Posterior vena cava (tissue), 2 donors: ENCODE measurements at places on chromosomes 3 and 15. TPM values are rescaled to one million over a fixed set of nuclear protein-coding genes. Genes with fewer than 3 reads are reported as not detected.

- DNase-seq = no peak
These were observed 9.2 kb upstream of the SLC6A1 start for GRCh38 chr3:10983219-10983916.

DNA sequence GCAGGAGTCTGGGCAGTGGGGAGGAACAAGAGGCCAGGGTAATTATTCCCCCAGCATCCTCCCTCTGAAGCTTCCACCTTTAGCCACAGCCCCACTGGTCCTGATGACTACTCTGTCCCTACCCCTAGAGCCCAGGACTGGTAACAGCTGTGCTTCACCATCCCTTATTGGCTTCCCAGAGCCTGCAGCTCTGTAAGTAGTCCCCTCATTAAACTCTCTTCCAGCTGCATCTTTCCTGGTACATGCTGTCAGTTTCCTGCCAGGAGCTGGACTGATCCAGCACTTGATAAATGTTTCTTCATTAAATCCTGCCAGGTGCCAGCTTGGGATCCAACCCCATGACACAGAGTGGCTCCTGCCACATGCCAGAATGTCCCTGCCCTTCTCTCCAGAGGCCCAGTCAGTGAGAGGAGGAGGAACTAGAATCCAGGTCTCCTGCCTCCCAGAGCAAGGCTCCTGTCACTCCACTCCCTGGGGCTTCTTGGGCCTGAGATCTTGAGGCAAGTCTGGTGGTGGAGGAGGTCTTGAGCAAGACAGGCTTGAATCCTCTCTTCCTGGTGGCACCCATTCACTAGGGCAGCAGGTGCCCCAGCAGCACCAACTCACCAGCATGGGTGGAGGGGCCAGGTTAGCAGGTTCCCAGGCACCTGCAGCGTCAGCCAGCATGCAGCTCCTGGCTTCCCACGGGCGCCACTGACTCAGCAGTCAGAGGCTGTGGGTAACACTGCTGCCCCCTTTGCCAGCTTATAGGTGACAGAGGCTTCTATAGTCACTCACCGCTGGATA is 27.6 kb downstream of the FBXW12 start:
- peak; percentile 72 for DNase-seq

ABHD6 gene
- total RNA-seq = 7.6 TPM

DNA sequence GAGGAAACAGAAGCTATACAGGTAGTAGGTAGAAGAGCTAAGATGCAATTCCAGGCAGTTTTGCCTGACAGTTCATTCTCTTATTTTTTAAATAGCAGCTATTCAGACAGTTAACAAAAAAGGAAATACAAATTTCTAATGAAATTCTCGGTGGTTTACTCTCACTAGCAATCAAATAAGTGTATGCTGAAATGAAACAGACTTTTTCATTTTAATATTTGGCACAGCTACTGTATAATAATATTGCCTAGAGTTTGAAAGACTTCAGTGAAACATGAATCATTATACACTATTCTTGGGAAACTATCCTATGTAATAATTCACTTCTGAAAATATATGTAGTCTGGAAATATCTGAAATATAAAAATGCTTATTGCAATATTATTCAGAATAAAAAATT is 463.2 kb upstream of the AGTR1 start:
- DNase-seq = no peak

DNA sequence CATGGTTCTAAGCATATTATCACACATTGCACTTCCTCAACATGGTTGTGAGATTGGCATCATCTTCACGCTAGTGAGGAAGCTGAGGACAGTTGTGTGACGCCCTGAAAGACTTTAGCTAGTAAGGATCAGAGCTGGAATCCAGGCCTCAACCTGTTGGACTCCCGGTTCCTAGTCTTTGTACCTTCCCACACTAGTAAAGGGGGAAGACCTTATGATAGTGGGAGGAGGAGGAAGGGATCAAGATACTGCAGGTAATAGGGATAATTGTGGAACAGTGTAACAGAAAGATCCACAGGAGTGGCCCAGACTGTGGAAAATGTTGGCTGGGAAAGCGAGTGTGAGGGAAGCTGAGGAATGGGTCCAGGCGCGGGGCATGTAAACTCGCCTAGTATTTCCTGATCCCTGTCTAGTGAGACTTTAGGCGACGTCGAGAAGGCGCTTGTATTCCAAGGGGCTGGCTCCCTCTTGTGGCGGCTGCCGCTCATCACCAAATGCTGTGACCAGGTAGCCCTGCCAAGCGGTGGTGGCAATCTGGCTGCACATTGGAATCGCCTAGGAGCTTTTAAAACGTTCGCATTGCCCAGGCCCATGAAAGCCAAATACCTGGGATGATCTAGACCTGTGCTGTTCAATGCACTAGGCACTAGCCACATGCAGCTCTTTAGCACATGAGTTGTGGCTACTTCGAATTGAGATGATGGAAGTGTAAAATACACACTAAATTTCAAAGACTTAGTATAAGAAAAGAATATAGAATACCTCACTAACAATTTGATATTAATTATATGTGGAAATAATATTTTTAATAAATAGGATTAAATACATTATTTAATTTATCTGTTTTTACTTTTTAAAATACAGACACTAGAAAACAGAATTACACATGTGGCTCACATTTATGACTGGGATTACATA is 38.8 kb upstream of the CLDN18 start:
- peak; percentile 91 for DNase-seq

GRCh38 chr3:96267577-96267976 is 546.8 kb upstream of the EPHA6 start:
- DNase-seq = no peak

GRCh38 chr15:36831904-36832287 is 252.5 kb downstream of the CDIN1 start:
- DNase-seq = no peak

GRCh38 chr3:38004415-38005075 is 14.0 kb downstream of the VILL start:
- DNase-seq = peak; percentile 90

GUCA1C gene
- not detected for total RNA-seq

GRCh38 chr3:40523781-40524180 is 979 bp upstream of the ZNF621 start:
- no peak for DNase-seq

- DNase-seq = no peak
These were observed 13.7 kb upstream of the COL8A1 start for GRCh38 chr3:99624496-99625236.

IQSEC1 gene
- total RNA-seq = 53.5 TPM

DNA sequence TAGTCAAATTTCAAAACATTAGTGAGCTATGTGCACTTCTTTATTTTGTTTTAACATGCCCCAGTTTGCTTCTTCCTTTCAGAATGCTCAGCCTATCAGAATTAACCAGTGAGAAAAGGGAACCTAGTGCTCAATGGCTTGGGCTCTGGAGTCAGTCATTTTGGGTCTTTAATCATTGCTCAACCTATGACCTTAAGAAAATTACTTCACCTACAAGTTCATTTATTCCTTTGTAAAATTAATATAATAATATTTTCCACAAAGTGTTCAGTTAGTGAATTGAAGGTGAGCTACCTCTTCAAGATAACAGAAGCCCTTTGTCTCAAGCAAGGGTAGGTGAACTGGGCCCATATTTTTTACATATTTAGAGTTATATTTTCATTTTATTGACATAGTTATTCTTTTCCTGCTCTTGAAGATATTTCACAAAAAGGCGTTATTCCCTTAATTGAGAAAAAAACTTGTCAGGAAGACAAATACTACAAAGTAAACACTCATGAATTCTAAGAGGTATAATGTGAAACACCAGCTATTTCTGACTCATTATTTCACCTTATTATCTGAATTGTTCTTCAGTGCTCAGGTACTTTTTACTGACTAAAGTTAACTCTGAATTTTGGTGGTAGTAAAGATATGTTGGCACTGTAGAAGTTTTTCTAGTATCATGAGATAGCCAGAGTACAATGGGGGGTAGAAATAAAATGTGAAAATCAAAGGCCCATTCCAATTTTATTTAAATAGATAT is 415.5 kb downstream of the NAALADL2 start:
- no peak for DNase-seq

GRCh38 chr3:32712506-32713055 is 27.6 kb downstream of the CNOT10 start:
- no peak for DNase-seq

DNA sequence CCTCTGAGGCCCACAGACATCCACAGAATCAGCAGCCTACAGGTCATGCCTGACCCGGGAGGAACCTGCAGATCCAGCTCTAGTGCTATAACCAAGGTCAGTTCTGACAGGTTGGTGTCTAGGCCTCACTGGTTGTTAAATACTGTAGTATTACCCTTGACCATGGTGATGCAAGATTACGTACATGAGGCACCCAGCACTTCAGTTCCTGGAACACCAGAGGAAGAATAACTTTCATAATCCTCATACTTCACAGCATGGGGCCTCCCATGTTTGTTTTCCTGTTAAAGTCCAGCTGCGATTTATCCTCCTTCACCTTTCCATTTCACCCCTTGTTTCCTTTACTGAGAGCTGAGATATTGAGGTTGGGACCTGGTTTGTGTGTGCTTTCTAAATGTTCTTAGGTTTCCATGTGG is 34.4 kb upstream of the GLCE start:
- DNase-seq = no peak

MORC1 gene
- total RNA-seq = not detected

DNA sequence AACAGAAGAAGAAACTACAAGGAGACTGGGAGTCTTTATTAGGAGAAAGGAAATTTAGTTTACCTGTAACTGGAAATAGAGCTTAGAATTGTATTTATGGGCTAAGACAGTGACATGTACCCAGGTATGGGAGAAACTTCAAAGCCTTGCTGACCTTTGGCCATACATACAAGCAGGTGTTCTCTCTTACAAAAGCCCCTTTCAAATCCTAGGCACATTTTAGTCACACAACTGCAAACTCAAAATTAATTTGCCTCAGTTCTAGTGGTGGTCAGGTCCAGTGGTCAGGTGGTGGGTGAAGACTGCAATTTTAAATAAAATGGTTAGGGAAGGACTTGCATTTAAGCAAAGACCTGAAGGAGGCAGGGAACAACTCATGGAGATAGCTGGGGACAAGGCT is 30.4 kb downstream of the GATM start:
- DNase-seq = no peak

GRCh38 chr3:16200411-16200810 is 25.9 kb downstream of the GALNT15 start:
- no peak for DNase-seq

CASR gene
- total RNA-seq = not detected

DNA sequence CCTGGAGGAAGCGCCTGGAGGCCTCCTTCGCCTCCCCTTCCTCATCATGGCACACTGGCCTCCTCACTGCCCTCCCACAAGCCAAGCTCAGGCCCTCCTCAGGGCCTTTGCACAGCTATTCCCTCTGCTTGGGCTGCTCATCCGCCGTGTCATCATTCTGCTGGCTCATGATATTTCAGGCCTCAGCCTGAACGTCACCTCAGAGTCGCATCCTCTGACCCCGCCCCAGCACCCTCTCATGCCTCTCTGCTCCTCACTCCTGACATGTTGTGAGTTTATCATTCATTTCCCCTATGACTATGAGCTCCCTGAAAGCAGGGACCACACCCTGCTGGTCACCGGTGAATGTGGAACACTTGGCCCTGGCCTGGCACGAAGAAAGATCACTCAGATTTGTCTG is 20.7 kb upstream of the POC1A start:
- DNase-seq = no peak

SI gene
- total RNA-seq = not detected

- DNase-seq = no peak
These were observed 31.0 kb downstream of the TMOD2 start for GRCh38 chr15:51782357-51782896.

DNA sequence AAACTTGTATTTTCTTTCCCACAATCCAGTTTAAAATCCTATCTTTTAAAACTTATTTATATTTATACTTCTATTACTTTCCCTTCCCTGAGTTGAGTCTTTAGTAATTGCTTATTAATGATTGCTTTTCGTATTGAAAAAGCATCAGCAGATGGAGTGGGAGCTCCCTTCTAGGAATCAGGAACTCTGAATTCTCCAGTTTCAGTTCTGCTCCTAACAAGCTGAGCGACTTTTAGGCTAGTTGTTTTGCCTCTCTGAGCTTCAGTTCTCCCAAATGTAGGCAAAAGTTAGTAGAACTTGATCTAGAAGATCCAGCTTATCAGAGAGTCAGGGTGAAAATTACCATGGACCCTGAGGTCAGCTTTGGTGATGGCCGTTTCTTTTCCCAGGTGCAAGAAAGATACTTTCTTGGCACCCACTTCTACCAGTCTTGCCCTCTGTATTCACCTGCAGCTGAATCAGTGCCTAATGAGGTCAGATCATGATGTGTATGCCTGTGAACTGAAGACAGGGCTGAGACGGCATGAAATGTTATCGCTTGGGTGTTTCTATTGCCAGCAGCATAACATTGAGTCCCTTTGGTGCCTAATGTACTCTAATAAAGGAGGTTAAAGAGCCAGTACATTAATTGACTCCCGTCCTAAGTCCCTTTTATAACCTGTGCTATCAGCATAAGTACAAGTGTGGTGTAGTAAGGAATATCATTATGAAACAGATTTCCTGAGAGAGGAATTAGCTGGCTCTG is 194.5 kb upstream of the TBC1D5 start:
- DNase-seq = no peak

- no peak for DNase-seq
These were observed 1.1 kb downstream of the PRRT3 start for GRCh38 chr3:9951126-9951525.

- no peak for DNase-seq
These were observed 26.8 kb upstream of the OCA2 start for GRCh38 chr15:28125673-28126651.

GRCh38 chr15:70584838-70585706 is 178.3 kb downstream of the UACA start:
- DNase-seq = no peak

DNA sequence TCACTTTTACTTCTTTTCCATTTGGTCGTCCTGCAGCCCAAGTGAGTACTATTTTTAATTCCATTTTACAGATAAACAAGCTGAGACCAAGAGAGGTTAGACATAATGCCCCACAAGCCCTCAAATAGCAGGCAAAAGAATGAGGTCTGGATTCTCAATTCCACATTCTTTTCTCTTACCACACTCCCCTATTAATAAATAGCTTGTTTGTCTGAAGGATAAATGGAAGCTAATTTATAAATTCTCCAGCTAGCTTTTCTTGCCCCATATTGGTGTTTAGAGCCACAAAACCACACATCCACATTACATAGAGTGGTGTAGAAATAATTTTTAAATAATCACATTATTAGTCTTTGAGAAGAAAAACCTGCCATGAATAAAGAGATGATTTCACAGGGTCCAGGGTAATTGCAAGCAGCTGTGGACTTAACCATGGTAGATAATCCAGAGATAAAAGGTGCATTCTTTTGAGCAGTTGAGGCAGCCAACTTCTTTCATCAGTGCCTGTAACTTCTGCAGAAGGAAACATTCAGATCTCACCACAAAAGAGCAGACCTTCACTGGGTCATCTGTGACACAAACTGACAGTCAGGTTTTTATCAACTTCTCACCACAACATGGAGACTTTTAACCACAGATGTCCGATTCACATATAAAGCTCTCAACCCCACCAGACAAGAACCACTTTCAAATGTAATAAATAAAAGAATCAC is 313.4 kb upstream of the STT3B start:
- DNase-seq = no peak

- DNase-seq = no peak
These were observed 468.5 kb upstream of the KCNMB2 start for GRCh38 chr3:178067721-178068120.
